SJCRH30 (cell line): ENCODE measurements at places on chromosomes 5 and 9. TPM values are rescaled to one million over a fixed set of nuclear protein-coding genes. Genes with fewer than 3 reads are reported as not detected.
A peak's percentile ranks its signal among the peaks of the same experiment; 100 is the strongest.

Gene NKD2
- not detected in 2 replicates for total RNA-seq

Gene HMHB1
- total RNA-seq, result not detected in 2 replicates

Gene ZDHHC11B
- 0.22 TPM in 1 of 2 replicates, not detected in the other for total RNA-seq

Gene LHX2
- 0.48 and 1.6 TPM in 2 replicates for total RNA-seq

Gene TAF11L10
- not detected in 2 replicates for total RNA-seq

Gene ZFP37
- 9.4 and 10.1 TPM in 2 replicates for total RNA-seq

Gene REEP2
- total RNA-seq, result 4.9 and 8.5 TPM in 2 replicates

Gene PCDHGA3
- 0.56 and 0.67 TPM in 2 replicates for total RNA-seq

DNA sequence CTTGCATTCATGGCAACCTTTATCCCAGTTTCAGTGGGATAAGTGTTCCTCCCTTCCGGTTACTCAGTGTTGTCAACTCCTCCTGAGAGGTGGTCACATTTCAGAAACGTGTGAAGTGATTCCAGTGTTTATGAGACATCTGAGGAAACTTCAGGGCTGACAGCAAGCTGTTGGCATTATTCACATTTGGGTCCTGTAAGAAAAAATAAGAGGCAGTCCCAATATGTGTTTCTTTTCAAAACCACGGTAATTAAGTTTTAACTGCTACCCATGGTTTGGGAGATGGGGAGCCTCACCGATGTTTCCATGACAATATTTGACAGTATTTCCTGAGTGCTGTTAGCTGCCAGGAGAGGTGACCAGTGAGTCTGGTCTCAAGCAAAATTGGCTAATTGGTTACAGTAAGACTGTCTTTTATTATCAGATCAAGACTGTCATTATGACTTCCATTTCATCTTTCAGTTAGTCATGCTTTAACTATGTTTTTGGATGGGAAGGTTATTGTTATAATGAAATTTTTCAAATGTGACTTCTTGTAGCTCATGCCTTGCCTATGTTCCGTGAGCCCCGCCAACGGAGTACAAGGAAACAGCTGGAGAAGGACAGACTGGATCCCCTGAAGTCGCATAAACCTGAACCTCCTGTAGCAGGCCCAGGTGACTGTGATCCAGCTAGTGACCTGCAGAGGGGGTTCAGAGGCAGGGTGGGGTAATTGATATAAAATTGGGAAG is 115.3 kb downstream of the GDNF start:
- DNase-seq, result no peak
- peaks cover 10% of the 10 kb centered on the region for H3K36me3 ChIP-seq
- H3K27me3 ChIP-seq, result no peaks in the 10 kb centered on the region
- peaks cover 47% of the 10 kb centered on the region for H3K4me1 ChIP-seq

GRCh38 chr9:69322256-69322655 is 2.8 kb upstream of the ENTREP1 start:
- no peak overlapping the region for H3K27ac ChIP-seq
- no peaks in the 10 kb centered on the region for H3K36me3 ChIP-seq
- no peaks in the 10 kb centered on the region; the same call in 1 of the 2 replicates for H3K4me1 ChIP-seq
- H3K4me3 ChIP-seq, result no peak overlapping the region
- H3K27me3 ChIP-seq, result peaks cover 28% of the 10 kb centered on the region
- DNase-seq, result no peak

DNA sequence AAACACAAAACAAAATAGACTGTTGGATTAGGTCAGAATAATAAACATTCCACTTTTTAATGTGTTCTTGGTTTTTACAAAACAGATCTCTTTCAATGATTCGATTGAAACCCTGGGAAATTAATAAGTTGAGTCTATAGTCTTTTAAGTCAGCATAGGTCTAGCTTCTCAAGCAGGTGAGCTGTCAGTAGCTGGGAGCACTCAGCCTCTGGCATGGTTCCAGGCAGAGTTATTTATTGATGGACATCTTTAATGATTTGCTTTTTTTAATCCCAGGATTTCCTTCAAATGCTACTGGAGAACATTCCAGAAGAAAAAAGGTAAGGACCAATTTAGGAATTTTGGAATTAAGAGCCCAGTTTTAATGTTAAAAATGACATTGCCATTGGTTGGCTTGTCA is 241.0 kb downstream of the AOPEP start:
- H3K4me1 ChIP-seq, result peaks cover 18% of the 10 kb centered on the region
- H3K27ac ChIP-seq, result no peak overlapping the region
- no peaks in the 10 kb centered on the region for H3K36me3 ChIP-seq
- DNase-seq, result no peak
- H3K4me3 ChIP-seq, result no peak overlapping the region
- no peaks in the 10 kb centered on the region for H3K27me3 ChIP-seq

DNA sequence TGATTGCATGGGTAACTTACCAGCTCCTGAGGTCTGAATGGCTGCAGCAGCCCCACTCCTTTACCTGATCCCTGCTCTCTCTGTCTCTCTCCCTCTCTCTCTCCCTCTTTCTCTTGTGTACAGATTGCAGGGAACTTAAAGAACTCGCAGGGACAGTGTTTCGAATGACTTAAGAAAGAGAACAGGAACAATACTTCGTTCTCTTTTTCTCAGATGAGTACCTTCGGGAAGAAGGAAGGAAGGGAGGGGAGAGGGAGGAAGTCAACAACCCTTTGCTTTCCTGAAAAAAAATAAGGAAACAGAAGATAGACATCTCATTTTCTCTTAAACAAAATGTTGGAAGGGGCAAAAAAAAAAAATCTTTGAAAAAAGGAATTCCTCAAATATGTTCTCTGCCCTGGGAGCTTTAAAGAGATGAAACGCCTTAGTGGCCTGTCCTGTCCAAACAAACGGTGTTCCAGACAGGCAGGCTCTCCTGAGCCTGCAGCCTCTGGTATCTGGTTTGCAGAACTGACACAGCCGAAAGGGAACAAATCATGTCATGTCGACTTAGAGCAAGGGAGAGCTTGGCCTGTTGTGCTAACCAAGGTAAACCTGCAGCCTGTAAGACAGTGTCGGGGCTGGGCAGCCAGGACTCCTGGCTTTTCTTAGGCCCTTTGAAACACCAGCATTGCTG is at the start of gene ZNF366:
ZNF366 (minus strand) TSS at position 180 of the 676 bp plus-strand sequence. CDS start 45,914 bp downstream, outside the sequence.
- H3K4me1 ChIP-seq, result peaks cover 12% of the 10 kb centered on the region; the same call in 1 of the 2 replicates
- H3K27ac ChIP-seq, result no peak within 1 kb of the TSS
- no peak for DNase-seq
- no peaks in the 10 kb centered on the region for H3K36me3 ChIP-seq
- H3K27me3 ChIP-seq, result no peaks in the 10 kb centered on the region
- no peak within 1 kb of the TSS for H3K4me3 ChIP-seq

GRCh38 chr5:175383350-175383749 is 60.6 kb downstream of the DRD1 start:
- peaks cover 66% of the 10 kb centered on the region for H3K4me1 ChIP-seq
- peak; percentile 99 for DNase-seq
- no peak overlapping the region for H3K4me3 ChIP-seq
- no peaks in the 10 kb centered on the region for H3K36me3 ChIP-seq
- H3K27me3 ChIP-seq, result no peaks in the 10 kb centered on the region
- peak overlapping the region; percentile 97 for H3K27ac ChIP-seq

GRCh38 chr9:129640086-129640870 is 1.7 kb downstream of the ASB6 start:
- H3K4me1 ChIP-seq, result peaks cover 14% of the 10 kb centered on the region
- H3K36me3 ChIP-seq, result peaks cover 34% of the 10 kb centered on the region
- DNase-seq, result peak; percentile 54
- peak overlapping the region; percentile 6; the same call in 1 of the 2 replicates for H3K4me3 ChIP-seq

GRCh38 chr9:76988941-76989340 is 30.5 kb upstream of the FOXB2 start:
- H3K27me3 ChIP-seq, result no peaks in the 10 kb centered on the region
- DNase-seq, result no peak
- no peaks in the 10 kb centered on the region for H3K36me3 ChIP-seq

- H3K4me3 ChIP-seq, result no peak overlapping the region
- H3K27me3 ChIP-seq, result no peaks in the 10 kb centered on the region
- DNase-seq, result no peak
- H3K27ac ChIP-seq, result no peak overlapping the region
- peaks cover 41% of the 10 kb centered on the region for H3K4me1 ChIP-seq
These were observed 202.2 kb downstream of the GADD45G start for GRCh38 chr9:89807101-89807395.

DNA sequence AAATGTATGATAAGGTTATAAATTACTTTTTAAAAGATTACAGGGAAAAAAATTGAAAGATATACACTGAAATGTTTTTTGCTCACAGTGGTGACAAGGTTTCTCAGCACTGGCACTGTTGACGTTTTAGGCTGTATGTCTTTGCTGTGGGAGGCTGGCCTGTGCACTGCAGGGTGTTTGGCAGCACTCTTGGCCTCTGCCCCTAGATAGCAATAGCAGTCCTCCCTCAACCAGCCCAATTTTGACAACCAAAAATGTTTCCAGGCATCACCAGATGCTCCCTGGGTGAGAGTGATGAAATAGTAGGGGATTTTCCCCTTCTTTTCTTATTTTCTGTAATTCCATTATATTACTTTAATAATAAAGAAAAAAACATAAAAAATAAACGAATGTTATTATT is 3.3 kb downstream of the CD274 start:
- no peaks in the 10 kb centered on the region for H3K4me1 ChIP-seq
- no peak overlapping the region for H3K4me3 ChIP-seq
- no peaks in the 10 kb centered on the region for H3K36me3 ChIP-seq
- no peaks in the 10 kb centered on the region for H3K27me3 ChIP-seq

- no peak overlapping the region for H3K4me3 ChIP-seq
- no peaks in the 10 kb centered on the region for H3K27me3 ChIP-seq
- H3K4me1 ChIP-seq, result peaks cover 7% of the 10 kb centered on the region
- H3K27ac ChIP-seq, result no peak overlapping the region
These were observed 33.4 kb downstream of the FAM81B start for GRCh38 chr5:95424526-95424925.

GRCh38 chr5:50655810-50656205 is 10.6 kb upstream of the PARP8 start:
- no peaks in the 10 kb centered on the region for H3K27me3 ChIP-seq
- no peak for DNase-seq
- no peaks in the 10 kb centered on the region for H3K36me3 ChIP-seq

DNA sequence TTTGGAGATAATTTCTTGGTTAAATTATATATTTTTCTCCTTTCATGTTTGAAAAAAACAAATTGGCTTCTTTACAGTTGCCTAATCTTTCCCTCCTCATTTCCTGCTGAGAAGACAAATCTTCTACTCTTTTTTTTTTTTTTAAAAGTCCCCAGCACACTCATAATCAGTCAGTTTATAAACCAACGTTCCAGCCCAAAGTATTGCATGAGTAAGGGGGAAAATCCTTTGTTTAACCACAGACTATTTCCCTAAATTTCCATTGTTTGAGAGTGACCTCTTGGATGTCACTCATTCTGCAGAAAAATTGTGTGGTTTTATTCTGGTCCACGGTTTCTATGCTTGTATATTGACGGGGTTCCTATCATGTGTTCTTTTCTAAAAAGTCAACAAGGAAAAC is 55.1 kb upstream of the TLR4 start:
- no peak overlapping the region for H3K4me3 ChIP-seq
- no peak overlapping the region for H3K27ac ChIP-seq
- DNase-seq, result no peak
- H3K4me1 ChIP-seq, result no peaks in the 10 kb centered on the region
- H3K27me3 ChIP-seq, result peaks cover 4% of the 10 kb centered on the region; the same call in 1 of the 2 replicates

DNA sequence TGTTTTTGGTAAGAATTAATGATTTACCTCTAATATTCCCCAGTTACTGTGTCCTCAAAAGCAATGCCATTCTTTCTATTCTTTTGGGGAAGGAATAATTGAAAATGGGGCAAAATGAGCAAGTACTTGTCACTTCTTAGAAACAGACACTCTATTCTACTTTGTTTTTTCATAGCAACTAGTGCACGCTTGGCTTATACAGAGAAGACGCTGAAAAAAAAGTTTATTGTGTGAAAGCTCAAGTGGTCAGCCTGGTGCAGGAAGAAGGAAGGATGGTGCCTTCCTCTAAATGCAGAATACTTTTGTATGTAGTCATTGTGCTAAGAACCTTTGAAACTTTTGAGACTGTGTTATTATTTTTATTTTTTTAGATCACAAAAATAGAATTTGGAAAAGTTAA is 29.6 kb downstream of the ANKDD1B start:
- H3K27ac ChIP-seq, result no peak overlapping the region
- no peaks in the 10 kb centered on the region for H3K36me3 ChIP-seq
- no peak overlapping the region for H3K4me3 ChIP-seq
- H3K27me3 ChIP-seq, result no peaks in the 10 kb centered on the region
- no peak for DNase-seq

DNA sequence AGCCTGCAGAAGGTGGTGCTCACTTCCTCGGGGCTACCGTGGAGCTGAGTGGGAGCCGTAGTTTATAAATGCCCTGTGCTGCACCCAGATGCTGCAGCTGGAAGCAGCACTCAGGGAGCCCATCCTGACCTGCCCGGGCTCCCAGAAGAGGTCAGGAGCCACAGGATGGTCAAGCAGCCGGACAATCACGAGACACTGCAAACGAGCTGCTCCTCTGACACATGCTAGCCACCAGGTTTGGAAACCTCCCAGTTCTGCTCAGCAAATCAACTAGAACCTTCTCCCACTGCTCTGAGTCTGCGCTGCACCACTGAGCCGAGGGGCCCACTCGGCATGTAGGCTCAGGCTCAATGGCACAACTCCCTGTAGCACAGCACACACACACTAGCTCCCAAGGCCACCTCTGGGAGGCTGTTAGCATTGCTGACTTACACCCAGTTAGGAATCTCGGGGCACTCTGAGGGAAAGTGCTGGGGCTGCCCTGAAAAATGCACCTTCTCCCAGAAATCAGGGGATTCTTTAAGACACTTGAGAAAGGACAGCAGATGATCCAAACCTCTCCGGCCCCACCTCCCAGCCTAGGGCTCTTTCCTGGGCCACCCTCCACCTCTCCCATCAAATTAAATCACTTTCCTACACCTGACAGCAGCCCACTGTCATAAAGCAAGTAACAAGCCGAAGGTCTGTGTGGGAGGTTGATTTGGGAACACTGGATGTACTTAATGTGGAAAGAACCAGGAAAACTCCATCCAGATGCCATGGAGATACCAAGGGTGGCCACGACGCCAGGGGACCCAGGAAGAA is 59.1 kb downstream of the PSMB7 start:
- H3K36me3 ChIP-seq, result peaks cover 27% of the 10 kb centered on the region
- H3K4me1 ChIP-seq, result no peaks in the 10 kb centered on the region
- DNase-seq, result no peak
- no peak overlapping the region for H3K27ac ChIP-seq

GRCh38 chr5:31504529-31504928 is 27.4 kb downstream of the DROSHA start:
- H3K27me3 ChIP-seq, result no peaks in the 10 kb centered on the region

GRCh38 chr5:1093361-1093760 is 18.5 kb downstream of the SLC12A7 start:
- H3K4me1 ChIP-seq, result peaks cover 4% of the 10 kb centered on the region; the same call in 1 of the 2 replicates
- H3K36me3 ChIP-seq, result no peaks in the 10 kb centered on the region
- H3K4me3 ChIP-seq, result no peak overlapping the region
- no peaks in the 10 kb centered on the region for H3K27me3 ChIP-seq
- H3K27ac ChIP-seq, result no peak overlapping the region
- no peak for DNase-seq

GRCh38 chr9:24011009-24011717 is 185.1 kb upstream of the ELAVL2 start:
- no peaks in the 10 kb centered on the region for H3K27me3 ChIP-seq
- no peak for DNase-seq
- H3K4me1 ChIP-seq, result no peaks in the 10 kb centered on the region
- H3K36me3 ChIP-seq, result no peaks in the 10 kb centered on the region
- H3K27ac ChIP-seq, result no peak overlapping the region
